ENCODE measurements at places on chromosomes 4 and X.

DNA sequence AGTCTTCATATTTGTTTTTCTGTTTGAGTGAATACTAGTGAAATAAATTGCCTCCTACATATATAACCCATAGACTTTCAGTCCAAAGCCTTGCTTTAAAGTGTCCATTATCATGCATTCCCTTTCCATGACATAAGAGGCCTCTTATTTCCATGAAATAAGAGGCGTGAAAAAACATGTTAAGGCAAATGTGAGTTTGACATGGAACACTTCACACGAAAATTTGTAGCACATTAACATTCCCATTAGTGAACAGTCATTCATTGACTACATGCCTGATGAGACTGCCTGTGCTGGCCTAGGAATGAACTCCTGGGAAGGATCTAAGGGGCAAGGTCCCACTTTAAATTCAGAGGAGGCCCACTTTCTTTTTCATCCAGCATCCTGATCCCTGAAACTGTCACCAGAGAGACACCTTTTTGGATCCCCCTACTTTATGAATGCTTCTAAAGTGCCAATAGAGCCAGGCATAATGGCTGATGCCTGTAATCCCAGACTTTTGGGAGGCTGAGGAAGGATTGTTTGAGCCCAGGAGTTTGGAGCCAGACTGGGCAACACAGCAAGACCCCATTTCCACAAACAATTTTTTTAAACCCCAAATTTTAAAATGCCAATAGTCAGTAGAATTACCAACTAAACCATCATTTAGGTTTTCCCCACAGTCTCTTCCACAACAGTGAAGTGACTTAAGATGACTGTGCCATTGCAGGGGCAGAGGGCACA, 6.7 kb downstream of the RTL8B start:
- no peak for DNase-seq

- DNase-seq: no peak
Observed at GRCh38 chr4:67549123-67549522, 3.8 kb upstream of the CENPC start.

DNA sequence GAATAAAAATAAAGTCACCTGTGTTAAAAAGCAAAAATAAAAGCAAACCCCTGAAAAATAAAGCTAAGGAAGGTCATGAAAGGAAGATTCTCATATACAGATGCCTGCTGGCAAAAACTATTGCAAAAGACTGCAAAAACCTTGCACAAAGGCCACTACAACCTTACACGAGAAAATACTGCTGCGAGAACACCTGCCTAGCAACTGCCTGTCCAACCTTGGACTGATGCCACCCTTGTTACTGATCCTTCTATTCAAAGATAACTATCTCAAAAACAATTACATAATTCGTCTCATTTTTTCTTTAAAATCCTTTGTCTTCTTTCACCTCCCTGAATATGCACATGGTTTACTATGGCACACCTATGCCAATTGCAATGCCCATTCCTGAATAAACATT, 49.6 kb downstream of the SLC2A9 start:
- DNase-seq: no peak

DNA sequence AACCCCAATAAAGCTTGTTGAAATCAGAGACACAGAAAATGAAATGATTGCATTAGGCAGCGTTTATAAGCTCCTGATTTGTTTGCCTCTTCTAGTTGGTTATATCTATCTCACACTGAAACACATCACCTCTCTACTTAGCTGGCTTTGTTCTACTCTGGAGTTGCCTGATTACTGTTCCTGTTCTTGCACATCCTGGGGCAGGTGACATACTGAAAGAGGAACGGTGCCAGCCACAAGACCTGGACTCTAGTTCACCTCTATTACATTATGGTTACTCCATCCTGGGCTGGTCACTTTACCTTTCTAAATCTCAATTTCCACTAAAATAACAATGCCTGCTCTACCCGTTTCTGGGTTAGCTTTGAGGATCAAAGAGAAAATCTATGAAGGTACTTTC, 47.9 kb downstream of the TRIM2 start:
- DNase-seq: no peak

- DNase-seq: no peak
Observed at GRCh38 chr4:185394568-185395237, 1.0 kb downstream of the LRP2BP start.

DNA sequence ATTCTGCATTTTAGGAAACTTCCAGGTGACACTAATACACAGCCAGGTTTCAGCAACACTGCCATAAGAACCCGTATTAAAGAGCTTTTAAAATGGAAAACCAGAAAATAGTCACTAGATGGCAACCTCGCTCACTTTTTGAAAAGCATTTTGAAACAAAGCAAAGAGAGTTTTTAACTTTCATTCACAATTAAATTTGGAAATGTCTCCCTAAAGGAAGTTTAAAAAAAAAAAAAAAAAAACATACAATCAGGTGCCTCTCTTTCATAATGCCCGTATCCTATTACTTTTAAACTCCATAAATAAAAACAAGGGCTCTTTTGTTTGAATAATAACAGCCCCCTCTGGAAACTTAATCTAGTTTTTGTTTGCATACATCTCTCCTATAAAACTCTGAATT, 20.3 kb downstream of the MEPE start:
- DNase-seq: no peak

DNA sequence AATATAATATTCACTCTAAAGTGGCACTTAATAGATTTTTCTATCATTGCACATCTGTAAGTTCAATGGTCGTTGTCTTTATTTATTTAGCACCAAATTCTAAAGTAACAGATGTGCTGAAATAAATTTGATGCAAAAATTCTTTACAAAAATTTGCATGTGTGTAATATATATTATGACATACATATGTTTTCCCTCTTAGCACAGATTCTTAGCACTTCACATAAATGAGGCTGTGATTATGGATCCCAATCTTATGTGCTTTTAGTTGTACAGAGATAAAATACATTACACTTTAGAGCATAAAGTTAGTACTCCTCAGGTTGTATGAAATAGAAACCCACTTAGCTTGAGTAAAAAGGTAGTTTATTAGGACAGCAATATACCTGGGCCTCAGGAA, 915.1 kb downstream of the ADGRL3 start:
- DNase-seq: no peak

- DNase-seq: no peak
Observed at GRCh38 chr4:172986114-172986513, 182.5 kb upstream of the GALNT7 start.

- DNase-seq: no peak
Observed at GRCh38 chr4:98851806-98852205, 77.1 kb downstream of the EIF4E start.
